Activated T-helper 1 cell treated with anti-CD3 and anti-CD28 coated beads, Interleukin-12 subunit alpha, Interleukin-12 subunit beta, Interleukin-2, Interleukin-4 antibody, amounts not matched to agents 30 ng/mL and 10 ng/mL and 1 ng/mL, durations not matched to agents 14 hours and 24 hours and 36 hours (primary cell): ENCODE measurements at places on chromosomes 3 and 15. TPM values are rescaled to one million over a fixed set of nuclear protein-coding genes. Genes with fewer than 3 reads are reported as not detected.

Gene PYDC2
- total RNA-seq = not detected in 2 replicates

Gene STAC
- total RNA-seq = not detected in 2 replicates

Gene LSAMP
- total RNA-seq = not detected in 2 replicates

Gene RHOV
- total RNA-seq = 1.3 and 1.6 TPM in 2 replicates

GRCh38 chr3:10462641-10463532 is 42.5 kb downstream of the ATP2B2 start:
- H3K27ac ChIP-seq = no peak overlapping the region
- DNase-seq = no peak
- peaks cover 1% of the 10 kb centered on the region for H3K27me3 ChIP-seq
- no peaks in the 10 kb centered on the region for H3K4me1 ChIP-seq

DNA sequence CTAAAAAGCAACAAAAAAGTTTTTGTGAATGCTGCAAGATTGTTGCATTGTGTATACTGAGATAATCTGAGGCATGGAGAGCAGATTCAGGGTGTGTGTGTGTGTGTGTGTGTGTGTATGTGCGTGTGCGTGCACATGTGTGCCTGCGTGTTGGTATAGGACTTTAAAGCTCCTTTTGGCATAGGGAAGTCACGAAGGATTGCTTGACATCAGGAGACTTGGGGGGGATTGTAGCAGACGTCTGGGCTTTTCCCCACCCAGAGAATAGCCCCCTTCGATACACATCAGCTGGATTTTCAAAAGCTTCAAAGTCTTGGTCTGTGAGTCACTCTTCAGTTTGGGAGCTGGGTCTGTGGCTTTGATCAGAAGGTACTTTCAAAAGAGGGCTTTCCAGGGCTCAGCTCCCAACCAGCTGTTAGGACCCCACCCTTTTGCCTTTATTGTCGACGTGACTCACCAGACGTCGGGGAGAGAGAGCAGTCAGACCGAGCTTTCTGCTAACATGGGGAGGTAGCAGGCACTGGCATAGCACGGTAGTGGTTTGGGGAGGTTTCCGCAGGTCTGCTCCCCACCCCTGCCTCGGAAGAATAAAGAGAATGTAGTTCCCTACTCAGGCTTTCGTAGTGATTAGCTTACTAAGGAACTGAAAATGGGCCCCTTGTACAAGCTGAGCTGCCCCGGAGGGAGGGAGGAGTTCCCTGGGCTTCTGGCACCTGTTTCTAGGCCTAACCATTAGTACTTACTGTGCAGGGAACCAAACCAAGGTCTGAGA is 4.7 kb downstream of the BHLHE40 start:
- no peaks in the 10 kb centered on the region for H3K27me3 ChIP-seq
- peak; percentile 67 for DNase-seq
- H3K36me3 ChIP-seq = peaks cover 63% of the 10 kb centered on the region
- peak overlapping the region; percentile 97 for H3K4me3 ChIP-seq
- peak overlapping the region; percentile 95 for H3K27ac ChIP-seq

GRCh38 chr3:188133646-188134045 is 20.3 kb upstream of the LPP start:
- DNase-seq = no peak
- peaks cover 15% of the 10 kb centered on the region for H3K4me1 ChIP-seq
- H3K27me3 ChIP-seq = no peaks in the 10 kb centered on the region
- H3K27ac ChIP-seq = no peak overlapping the region
- no peak overlapping the region for H3K4me3 ChIP-seq
